ENCODE measurements at places on chromosomes 16 and 17.
A peak's percentile ranks its signal among the peaks of the same experiment; 100 is the strongest.

- no peak for DNase-seq
Measured at GRCh38 chr16:23803591-23804123, 32.1 kb upstream of the PRKCB start.

DNA sequence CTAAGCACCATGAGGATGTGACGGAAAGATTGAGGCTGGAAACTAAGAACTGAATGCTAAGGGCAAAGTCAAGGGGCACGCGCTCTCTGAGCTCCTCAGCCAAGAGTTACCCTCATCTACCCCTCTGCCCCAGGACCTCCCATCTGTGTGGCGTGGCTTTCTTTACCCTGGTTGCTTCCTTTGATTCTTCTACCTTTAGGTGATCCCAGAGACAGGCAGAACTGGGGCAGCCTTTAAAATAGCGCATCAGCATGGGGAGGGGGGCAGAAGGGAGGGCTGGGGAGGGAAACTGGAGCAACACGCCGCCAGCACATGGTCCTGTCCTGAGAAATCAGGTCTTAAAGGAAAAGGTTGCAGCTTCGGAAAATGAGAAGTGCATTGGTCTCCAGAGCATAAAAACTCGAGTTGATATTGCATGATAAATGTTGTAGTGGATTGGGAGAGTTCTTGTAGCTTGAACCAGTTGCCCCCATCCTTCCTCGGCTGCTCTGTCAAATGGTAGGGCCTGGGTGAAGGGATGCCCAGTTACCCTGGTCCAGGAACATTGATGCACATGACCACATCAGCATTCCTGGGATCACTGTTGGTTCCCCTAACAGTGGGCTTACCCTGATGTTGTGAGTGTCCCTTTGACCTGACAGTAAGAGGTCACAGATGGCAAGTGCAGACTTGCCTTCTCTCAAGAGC is 29.7 kb downstream of the LDHD start:
- DNase-seq: no peak

DNA sequence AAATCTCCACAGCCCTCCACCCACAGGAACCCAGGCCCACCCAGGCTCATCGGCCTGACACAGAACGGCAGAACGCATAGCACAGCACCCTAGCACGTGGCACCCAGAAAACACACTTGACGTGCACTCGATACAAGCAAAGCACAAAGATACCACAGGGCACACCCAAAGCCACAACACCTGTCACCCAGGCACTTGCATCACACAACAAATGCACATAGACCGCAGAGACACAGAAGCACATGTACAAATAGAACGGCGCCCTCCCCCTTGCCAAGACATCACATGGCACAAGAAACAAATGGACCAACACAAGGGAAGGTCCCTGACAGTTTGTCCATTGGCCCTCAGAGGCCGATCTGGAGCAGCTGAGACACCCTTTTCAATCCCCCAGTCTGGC is 147.7 kb upstream of the WSCD1 start:
- no peak for DNase-seq

- DNase-seq: no peak
Measured at GRCh38 chr17:14121952-14122351, 52.6 kb downstream of the COX10 start.

DNA sequence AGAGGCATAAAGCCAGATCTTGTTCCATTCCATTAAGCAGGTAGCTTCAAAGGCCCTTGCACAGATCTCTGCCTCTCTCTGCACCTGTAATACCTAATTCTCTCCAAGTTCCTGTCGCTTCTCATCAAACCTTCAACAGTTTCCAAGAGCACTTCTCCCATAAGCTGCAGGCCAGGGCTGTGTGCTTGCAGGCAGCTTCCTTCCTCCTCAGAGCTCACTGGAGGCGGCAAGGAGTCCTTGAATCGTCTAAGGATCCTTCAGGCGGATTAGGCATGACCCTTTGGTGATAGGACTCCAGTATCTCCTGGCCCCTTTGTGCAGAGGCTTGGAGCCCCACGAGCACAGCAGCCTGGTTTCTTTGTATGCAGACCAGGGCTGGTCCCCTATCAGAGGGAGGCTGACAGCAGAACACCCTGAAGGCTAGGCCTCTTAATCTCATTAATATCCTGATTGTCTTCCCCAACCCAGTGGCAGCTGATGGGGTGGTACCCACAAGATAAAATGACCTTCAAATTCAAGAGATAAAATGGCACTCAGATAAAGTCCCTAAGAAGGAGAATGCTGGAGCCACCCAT is 19.8 kb downstream of the HNF1B start:
- DNase-seq: peak; percentile 5

- DNase-seq: no peak
Measured at GRCh38 chr16:50246299-50247122, 19.8 kb upstream of the ADCY7 start.

DNA sequence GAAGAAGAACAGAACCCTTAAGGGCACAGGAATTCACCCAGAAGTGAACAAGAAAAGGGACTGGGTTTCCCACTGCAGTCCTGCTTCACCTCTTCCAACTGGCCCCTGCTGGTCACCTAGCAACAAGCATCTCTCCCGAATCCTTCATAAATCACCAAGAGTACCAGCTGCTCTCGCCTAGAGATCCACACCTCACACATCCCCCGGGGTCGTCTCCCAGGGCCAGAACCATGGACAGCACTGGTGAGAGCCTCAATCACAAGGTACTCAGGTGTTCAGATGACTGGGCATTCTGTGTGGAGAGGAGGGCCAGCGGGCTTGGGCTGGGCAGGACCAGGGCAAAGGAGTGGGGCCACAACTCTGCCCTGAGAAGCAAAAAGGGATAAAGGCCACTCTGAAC is 65.9 kb downstream of the CCT6B start:
- DNase-seq: no peak

DNA sequence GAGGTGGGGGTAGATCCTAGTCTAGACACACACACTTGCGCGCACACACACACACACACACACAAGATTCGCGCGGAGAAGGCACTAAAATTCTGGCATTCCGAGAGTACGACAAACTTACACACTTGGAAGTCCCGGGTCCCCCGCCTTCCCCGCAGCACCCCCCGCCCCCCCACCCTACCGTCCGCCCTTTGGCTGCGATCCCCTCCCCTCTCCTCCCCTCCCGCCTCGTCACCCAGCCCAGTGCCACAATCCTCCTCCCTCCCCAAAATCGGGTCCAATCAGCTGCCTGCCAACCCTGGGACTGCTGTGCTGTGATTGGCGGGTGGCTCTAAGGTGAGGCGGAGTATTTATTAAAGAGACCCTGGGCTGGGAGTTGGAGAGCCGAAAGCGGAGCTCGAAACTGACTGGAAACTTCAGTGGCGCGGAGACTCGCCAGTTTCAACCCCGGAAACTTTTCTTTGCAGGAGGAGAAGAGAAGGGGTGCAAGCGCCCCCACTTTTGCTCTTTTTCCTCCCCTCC is at the start of gene SOX9:
SOX9 (plus strand) TSS at position 379 of the 522 bp plus-strand sequence. CDS start 372 bp downstream, outside the sequence.
- peak; percentile 90 for DNase-seq

- no peak for DNase-seq
Measured at GRCh38 chr17:72145962-72146361, 25.1 kb downstream of the SOX9 start.

GRCh38 chr16:7037495-7037894 is 295.1 kb upstream of the RBFOX1 start:
- no peak for DNase-seq

DNA sequence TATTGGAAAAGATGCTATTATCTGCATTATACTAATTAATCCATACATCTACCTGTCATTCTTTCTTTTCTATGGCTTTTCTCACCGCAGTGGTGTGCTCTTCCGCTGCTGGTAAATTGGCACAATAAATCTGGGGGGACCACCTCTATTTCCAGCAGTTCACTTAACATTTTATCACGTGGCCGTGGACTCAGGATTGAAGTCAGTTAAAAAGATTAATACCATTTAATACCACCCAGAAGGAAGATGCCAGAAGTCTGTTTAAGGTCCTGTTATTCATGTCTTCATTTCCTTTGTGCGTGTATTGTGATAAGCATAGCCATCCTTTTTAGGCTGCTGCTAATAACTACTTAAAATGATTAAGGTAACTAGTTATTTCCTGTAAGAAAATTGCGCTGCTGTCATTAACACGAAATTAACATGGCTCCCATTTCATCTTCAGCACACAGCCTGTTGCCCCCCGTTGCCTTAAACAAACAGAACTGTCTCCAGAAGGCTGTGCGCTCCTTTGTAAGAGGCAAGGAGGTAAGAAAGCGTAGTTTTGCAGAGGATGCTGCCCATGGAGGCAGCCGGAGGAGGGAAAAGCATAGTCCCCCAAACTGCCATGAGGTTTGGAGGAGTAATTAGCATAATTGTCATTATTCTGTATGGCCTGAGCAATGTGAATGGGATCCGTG is 414.4 kb downstream of the UTP18 start:
- DNase-seq: no peak

DNA sequence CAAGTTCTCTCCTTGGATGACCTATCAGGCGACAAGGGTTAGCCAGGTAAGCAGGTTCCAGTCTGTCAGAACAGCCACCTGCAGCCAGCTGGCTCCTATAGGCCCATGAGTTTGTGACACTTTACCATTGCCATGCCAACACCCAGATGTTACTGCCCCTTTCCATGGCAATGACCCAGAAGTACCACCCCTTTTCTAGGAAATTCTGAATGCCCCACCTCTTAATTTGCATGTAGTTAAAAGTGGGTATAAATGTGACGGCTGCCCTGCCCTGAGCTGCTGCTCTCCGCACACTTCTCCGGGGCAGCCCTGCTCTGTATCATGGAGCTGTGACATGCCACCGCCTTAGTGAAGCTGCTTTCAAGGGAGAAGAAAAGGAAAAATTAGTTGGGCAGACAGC is 10.0 kb upstream of the SECTM1 start:
- no peak for DNase-seq

DNA sequence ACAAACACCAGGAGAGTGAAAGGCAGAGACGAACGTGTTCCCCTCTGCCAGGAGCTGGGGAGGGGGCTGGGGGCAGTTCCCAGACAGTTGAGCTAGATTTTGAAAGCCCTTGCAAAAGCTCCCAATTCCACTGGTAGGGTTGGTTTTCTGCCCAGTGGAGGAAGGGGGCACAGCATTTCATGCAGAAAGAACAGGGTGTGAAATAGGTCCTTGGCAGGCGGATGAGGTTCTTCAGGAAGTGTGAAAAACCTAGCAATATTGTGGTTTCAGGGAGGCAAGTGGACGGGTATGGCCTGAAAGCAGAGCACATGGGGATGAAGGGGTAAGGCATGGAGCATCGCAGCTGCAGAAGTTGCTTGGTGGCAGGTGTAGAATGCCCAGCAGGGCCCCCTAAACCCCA is 248.3 kb downstream of the KATNIP start:
- no peak for DNase-seq

DNA sequence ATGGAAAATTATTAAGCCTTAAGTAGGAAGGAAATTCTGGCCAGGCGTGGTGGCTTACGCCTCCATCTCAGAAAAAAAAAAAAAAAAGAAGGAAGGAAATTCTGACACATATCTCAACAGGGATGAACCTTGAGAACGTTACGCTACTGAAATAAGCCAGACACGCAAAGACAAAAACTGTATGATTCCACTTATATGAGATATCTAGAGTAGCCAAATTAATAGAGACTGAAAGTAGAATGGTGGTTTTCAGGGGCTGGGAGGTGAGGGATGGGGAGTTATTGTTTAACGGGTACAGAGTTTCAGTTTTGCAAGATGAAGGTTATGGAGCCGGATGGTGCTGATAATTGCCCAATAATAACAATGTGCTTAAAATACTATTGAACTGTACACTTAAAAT is 16.2 kb upstream of the HNF1B start:
- DNase-seq: no peak

DNA sequence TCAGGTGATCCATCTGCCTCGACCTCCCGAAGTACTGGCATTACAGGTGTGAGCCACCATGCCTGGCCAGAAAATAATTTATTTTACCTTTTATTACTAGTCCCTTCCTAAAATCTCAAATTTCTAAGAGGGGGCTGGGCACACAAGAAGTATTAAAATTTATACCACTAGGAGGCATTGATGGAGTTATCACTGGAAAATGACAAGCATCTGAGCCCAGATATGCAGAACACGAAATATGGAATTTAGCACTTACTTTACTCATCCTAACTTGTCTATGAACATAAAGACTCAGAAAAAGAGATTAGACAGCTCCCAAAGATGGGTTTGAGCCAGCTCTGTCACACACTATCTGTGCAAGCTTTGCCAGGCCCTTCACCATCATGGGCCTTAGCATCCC is 46.4 kb downstream of the STAT5A start:
- DNase-seq: no peak

- no peak for DNase-seq
Measured at GRCh38 chr17:80123791-80124190, 22.4 kb downstream of the GAA start.

DNA sequence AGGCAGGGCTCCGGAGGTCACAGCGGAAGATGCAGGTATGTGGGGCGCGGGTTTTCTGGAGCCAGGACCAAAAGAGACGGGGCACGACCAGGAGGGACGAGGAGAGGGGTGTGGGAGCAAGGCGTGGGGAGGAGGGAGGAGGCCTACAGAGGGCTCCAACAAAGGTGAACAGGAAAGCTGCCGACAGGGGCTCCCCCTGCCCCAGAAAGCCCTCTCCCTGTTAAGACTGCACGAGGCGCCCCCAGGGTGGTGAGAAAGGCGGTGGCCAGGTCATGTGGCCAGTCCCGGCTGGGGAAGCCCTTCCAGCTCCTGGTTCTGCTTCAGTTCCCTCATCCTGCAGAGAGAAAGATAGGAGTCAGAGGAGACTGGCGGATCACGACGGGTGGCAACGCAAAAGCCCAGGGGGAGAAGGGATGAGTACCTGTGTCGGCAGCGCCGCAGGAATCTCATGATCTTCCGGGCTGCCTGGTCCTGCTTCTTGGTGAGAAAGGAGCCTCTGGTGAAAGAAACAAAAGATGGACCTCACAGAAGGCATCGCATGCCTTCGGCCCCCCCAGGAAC is 949 bp upstream of the SPAG7 start:
- DNase-seq: no peak

DNA sequence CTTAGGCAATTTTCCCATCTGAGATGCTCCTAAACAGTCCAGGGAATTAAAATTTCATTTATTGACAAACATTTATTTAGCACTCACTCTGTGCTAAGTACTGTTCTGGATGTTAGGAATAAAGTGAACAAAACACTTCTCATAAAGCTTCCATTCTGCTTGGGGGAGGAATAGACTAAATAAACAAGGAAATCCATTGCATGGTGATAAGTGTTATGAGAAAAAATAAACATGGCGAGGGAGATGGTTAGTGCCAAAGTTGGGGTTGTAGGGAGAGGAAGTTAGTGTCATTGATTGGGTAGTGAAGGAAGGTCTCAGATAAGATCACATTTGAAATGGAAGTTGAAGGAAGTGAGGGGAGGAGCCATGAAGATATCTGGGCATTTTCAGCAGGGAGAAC is 72.2 kb upstream of the CES5A start:
- DNase-seq: no peak

DNA sequence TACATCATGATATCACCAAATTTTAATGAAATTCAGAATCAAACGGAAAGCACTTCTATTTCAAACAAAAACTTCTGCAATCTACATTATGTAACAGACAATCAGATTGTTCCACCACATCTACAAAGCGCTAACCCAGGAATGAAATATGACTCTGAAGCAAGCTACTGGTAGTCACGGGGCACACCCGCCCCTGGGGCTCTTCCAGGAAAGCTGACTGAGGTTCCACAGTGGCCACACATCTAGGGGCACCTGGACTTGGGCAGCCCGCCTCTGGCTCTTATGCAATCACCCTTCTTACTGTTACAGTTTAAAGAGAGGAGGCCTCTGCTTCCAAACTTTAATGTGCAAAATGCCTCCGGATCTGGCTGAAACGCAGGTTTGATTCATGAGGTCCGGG is 27.5 kb downstream of the ZCCHC14 start:
- DNase-seq: peak; percentile 32

Data from T1000 (cell line).